Activated CD4-positive, CD25-positive, alpha-beta regulatory T cell treated with anti-CD3 and anti-CD28 coated beads, Interleukin-2, amount 50 U/mL, for 24 hours (primary cell): ENCODE measurements at places on chromosomes 12 and 14.

DNA sequence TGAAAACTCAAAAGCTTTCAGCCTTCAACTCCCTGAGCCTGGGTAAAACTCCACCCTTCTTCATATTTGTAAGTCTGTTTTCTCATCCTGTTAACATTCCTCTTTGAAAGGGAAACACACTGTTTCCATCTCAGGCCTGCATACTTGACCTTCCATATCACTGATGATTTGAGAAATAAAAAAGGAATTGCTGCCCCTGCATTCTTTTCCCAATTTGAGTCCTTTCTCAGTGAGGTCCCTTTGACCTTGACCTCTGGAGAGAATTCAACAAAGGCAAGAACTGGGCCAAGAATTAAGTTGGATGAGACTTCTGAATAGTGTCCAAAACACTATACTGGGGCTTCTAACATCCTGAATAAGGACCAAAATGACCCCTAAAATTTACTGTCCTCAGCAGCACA lies 108.0 kb downstream of the AEBP2 start:
- no peak for ATAC-seq

DNA sequence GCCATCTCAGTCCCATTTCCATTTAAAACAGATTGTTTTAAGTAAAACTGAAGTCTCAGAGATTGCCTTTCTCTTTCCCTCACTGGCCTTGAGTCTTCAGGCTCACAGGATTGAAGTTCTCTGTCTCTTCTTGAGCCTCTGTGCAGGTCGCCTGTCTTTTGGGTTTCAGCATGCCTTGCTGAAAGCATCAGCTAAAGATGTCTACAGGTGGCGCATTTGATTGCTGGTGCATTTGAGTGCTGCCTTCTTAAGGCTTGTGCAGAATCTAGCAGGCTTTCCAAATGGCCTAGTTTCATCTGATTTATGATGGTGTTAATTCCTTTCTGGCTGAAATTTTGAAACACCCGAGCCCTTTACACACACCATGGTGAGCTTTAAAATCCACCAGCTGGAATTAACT lies 1062.2 kb upstream of the FBXO33 start:
- ATAC-seq: no peak

GRCh38 chr12:1213205-1213604 lies 222.2 kb downstream of the ERC1 start:
- ATAC-seq: no peak

DNA sequence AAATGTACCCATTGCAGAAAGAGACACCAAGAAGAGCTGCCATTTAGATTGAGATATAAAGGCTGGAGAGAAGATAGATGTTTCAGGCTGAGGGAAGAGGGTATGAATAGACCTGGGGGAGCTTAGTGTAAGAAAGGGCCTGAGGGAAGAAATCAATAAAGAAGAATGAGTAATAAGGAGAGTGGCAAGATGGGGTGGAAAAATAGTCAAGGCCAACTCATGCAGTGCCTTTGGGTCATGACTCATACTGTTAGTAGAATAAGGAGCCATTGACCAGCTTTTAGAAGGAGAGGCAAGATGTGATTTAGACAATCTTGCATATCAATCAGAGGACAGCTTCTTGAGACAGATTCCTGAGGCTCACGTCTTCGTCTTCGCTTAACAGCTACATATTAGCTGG lies 287.5 kb downstream of the DUSP6 start:
- ATAC-seq: peak; percentile 90

DNA sequence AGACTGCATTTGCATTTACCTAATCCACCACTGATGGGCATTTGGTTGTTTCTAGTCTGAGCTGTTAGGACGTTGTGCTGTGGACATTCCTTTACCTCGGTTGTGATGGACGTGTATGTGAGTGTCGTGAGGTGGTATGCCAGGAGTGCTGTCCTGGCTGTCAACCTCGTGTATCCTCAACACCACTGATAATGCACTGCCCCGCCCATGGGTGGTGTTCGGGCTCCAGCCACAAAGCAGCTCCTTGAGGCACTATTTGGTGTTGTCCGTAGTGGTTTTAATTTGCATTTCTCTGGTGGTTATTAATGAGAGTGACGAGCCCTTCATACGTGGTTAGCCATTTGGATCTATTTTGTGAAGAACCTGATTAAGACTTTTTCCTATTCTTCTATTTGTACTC lies 87.6 kb downstream of the PPP2R5C start:
- ATAC-seq: no peak

GRCh38 chr12:73362666-73363065 lies 1090.5 kb downstream of the TRHDE start:
- no peak for ATAC-seq

DNA sequence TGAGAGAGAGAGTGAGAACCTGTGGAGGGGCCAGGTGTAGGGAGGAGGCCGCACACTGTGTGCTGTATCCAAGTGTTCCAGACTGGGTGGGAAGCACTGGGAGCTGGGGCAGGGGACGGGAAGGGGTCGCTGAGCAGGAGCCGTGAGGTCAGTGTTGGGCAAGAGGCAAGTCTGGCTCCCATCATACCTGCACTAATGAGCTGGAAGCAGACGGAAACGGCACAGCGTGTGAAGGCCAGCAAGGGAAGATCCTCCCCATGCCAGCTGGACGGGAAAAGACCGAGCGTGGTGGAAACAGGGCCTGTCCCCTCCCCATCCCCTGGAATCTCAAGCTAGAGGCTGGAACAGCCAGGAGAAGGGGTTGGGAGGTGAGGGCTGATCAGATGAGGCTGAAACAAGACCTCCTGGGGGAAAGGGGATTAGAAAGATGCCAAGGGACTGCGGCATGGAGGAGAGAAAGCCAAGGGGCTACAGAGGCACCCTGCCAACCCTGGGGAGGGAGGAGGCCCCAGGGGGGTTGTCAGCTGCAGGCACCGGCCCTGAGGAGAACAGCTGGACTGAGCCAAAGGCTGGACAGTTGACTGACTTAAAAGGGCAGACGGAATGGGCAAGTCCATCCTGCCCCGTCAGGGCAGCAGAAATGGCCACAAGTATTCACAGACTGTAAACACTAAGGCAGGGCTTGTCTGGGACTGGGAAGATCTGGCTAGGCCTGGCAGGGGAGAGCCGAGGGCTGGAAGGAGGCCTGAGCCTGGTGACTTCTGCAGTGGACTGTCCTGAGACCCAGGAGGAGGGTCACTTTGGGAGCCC lies 19.0 kb upstream of the LTBP2 start:
- no peak for ATAC-seq

GRCh38 chr12:124396544-124397398 lies 101.9 kb downstream of the RFLNA start:
- ATAC-seq: no peak

DNA sequence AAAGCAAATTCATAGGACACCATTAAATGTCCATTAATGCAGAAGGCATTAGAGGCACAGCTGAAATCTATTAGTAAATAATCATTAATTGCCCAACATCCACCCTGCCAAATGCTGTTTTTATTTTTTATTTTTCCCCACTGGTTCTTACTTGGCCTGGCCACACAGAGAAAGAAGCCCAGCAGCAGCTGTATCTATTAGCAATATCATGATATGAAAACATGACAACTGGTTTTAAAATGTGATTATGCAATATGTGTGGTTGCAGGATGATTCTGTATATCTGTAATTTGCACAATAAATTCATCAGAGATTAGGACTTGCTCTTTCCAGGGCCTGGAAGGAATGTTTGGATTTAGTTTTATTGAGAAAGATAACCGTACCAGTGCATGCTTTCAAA lies 44.9 kb downstream of the SIX6 start:
- ATAC-seq: no peak

- ATAC-seq: no peak
Observed at GRCh38 chr12:112711026-112711425, 80.5 kb upstream of the RPH3A start.

DNA sequence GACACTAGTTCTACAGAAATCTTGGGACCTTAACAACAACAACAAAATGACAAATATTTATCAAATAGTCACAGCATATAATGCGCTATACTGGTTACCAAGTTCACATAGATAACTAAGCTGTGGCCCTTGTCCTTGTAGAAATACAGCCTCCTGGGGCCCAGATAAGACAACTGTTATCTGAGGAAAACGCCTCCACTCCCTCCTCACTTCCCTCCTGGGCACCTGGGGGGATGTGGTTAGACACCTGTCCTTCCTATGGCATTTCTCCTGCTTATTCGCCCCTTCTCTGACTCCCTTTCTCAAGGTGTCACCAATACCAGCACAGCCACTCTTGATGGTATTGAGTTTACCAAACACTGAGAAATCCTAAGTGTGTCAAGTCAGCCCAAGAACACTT lies 419.4 kb downstream of the RAD51B start:
- no peak for ATAC-seq

DNA sequence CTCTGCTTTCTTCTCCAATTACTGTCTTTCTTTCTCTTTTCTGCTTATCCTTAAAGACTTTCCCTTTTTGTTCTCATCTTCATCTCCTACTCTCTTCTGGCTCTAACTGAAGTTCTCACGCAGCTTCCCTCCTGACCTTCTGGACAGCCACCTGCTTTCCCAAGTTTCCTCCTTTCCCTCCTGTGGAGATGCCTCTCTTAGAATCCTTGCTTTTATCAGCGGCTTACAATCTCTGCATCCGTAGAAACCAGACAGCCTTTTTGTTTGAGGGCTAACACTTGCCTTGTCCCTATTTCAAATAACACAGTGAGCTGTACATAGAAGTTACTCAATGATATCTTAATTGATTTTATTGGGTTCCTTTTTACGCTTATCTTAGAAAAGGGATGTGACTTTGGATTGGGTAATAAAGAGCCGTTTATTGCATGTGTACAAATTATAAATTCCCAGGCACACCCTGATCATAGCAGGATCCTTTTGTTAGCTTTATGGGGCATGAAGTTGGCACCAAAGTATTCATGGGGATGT lies 2.1 kb upstream of the LGALS3 start:
- ATAC-seq: no peak

- ATAC-seq: no peak
Observed at GRCh38 chr12:112010415-112011344, 2.3 kb downstream of the TMEM116 start.

DNA sequence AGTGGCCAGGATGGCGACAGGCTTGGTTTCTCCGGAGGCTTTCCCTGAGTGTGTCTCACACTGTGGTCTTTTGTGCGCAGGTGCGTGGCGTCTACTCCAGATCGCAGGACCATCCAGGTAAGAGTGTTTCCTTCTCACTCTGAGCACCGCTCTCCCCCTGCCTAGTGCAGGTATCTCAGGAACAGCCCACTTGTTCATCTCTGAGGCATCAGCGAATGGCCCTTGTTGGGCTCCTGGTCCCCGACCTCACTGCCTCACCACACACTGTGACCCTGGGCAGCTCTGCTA lies 781 bp downstream of the ADGRD1 start:
- ATAC-seq: no peak

- ATAC-seq: no peak
Observed at GRCh38 chr12:97446895-97447294, 15.7 kb upstream of the RMST start.

GRCh38 chr12:14554281-14555007 lies 13.2 kb downstream of the PLBD1 start:
- ATAC-seq: no peak

DNA sequence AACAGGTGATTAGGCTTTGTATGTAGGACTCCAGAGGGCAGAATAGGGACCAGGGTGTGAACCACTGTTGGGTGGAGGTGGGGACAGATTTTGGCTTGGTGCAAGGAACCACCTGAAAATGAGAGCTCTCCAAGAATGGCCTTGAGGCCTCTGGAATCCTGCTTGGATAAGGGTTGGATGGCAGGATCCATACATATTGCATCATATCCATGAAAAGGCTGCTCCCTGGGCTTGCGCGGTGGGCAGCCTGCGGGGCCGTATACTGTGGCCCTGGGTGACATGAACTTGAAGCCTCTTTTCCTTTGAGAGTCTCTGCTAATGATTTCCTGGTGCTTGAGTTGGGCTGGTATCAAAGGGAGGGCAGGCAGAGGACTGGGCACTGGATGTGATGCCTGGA lies 1.3 kb upstream of the SLC10A1 start:
- ATAC-seq: no peak

GRCh38 chr12:120932058-120932457 lies 27.9 kb upstream of the SPPL3 start:
- ATAC-seq: no peak
